A549 (cell line): ENCODE measurements at places on chromosomes 16 and 17.

- DNase-seq, result peak; percentile 85
These were observed 3.4 kb downstream of the SGCA start for GRCh38 chr17:50169121-50169764.

DNA sequence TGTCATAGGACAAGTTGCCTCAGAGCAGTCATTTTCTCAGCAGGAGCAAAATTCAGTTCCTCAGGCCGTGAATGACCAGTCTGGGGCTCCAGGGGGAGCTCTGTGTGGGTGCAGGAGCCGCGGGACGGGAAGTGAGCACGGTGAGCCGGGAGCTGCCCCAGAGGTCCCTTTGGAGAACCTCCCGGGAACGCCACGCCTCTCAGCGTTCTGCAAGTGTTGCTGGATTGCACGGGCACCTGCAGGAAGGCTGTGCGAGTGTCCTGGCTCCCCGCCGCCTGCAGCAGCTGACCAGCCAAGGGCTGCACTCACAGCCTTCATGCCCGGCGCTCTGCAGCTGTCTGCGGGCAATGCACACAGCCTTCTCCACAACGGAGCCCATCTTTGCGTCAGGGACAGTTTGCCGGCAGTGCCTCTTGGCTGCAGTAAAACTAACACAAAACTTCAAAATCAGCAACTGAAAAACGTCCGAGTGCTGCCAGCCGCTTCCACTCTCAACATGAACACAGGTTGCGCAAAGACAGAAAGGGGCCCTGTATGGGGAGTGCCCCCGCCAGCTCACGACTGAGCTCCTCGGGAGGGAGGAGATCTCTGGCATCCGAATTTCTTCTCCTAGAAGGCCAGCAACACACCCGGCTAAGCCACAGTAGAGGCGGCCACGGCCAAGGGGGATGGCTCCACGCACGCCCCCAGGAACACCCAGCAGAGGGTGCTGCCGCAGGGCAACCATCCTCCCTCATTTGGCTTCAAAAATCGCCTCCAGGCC is 16.0 kb downstream of the NDUFAF8 start:
- DNase-seq, result peak; percentile 77

- no peak for DNase-seq
These were observed 4.5 kb downstream of the PRKAR1A start for GRCh38 chr17:68516732-68517131.

- DNase-seq, result no peak
These were observed 309.8 kb upstream of the N4BP1 start for GRCh38 chr16:48919791-48920190.

DNA sequence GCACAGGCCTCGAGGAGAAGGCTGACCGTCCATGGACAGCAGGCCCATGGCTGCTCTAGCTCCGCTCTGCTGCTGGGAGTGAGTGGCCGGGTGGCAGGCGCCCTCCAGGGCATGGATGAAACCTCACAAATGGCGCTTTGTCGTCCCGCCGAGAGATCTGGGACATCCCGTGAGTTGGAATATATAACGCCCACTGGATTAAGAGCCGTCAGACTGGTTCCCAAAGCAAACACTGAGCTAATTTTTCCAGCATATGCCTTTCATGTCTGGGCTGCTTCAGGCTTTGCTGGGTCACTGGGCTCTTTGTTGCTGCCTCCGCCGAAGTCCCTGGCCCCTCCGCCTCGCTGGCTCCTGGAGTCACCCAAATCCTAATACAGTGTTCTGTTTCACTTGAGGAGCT is 266.3 kb downstream of the FOXL1 start:
- no peak for DNase-seq

GRCh38 chr17:65533056-65533745 is 28.2 kb downstream of the AXIN2 start:
- no peak for DNase-seq

DNA sequence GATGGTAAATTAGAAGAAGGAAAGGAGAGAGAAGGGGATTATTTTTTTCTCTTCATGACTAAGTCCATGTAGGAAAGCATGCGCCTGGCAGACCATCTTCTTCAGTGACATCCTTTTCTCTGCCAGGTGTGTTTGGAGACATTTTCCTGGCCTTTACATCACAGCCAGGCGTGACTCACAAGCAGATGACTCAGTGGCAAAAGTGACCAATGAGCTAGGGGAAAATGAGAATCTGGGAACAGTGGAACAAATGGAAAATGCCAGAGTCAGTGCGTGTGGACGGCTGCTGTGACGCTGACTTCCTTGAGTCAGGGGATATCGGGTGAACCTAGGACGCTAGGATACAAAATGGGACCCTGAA is 9.4 kb downstream of the KIAA0513 start:
- peak; percentile 49 for DNase-seq

DNA sequence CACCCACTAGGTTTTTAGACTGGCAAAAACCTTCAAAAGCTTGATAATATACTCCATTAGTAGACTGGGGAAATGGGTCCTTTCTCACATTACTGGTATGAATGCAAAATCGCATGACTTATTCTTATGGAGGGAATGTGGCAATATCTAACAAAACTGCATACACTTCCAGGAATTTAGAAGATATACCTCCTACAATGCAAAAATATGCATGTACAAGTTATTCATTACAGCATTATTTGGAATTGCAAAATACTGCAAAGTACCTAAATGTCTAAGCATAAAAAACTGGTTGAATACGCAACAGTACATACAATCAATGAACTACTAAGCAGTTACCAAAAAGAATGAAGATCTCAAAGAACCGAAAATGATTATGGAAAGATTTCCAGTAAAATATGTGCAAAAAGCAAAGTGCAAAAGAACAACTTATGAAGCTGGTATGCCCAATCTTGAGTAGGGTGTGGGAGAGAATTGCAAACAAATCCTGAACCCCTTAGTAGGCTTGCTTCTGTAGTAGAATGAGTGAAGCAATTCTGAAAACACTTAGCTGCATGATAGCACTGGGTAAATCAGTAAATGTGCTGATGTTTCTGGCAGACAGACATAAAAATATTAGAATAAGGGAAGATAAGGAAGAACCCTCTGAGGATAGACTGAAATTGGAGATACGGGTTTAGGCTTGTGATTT is 180.1 kb downstream of the PARN start:
- DNase-seq, result peak; percentile 80

- DNase-seq, result no peak
These were observed 7.7 kb downstream of the AKTIP start for GRCh38 chr16:53495325-53495724.

GRCh38 chr17:5249615-5250014 is 15.0 kb upstream of the SCIMP start:
- peak; percentile 83 for DNase-seq

- DNase-seq, result no peak
These were observed 28.4 kb upstream of the ZFHX3 start for GRCh38 chr16:73076324-73076810.

GRCh38 chr16:83116274-83116892 is 489.6 kb downstream of the CDH13 start:
- no peak for DNase-seq

DNA sequence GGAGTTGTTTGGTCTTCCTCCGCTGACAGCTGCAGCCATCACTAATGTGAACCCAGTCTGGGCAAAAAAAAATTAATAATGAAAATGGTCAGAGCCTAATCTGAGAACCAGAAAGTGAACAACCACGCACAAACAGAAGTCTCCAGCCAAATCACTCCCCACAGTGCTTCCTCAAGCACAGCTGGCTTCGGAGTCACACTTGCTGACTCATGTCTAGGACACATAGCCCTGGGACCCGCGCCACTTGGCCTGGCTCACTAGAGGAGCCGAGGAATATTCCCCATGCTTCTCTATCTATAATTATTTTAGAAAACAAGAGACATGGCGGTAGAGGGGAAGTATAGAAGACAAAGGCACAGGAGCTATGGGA is 109.1 kb downstream of the ZFHX3 start:
- DNase-seq, result peak; percentile 51

GRCh38 chr17:4566785-4567184 is 6.4 kb upstream of the GGT6 start:
- peak; percentile 94 for DNase-seq

DNA sequence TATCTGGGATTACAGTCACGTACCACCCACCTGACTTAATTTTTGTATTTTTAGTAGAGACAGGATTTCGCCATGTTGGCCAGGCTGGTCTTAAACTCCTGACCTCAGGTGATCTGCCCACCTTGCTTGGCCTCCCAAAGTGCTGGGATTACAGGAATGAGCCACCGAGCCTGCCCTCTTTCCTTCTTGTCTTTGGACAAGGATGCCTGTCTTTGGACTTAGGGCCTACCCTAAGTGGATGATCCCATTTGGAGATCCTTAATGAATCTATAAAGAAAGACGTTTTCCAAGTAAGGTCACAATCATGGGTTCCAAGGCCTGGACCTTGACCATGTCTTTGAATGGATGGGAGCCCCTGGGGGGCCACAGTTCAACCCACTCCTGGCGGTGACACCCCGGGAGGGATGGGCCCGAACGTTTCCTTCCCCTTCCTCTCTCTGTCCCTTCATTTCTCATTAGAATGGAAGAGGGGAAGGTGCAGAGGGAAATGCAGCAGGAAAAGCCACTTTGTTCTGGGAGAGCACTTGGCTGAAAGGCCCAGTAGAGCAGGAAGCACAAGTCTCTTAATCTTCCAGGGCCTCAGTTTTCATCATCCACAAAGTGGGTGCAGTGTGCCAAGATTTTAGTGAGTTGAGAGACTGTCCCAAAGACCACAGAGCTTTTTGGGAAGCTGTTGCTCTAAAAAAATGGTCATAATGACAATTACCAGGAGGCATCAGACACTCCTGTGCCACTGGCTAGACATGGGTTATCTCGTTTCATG is 353.3 kb downstream of the SEC14L1 start:
- DNase-seq, result no peak

DNA sequence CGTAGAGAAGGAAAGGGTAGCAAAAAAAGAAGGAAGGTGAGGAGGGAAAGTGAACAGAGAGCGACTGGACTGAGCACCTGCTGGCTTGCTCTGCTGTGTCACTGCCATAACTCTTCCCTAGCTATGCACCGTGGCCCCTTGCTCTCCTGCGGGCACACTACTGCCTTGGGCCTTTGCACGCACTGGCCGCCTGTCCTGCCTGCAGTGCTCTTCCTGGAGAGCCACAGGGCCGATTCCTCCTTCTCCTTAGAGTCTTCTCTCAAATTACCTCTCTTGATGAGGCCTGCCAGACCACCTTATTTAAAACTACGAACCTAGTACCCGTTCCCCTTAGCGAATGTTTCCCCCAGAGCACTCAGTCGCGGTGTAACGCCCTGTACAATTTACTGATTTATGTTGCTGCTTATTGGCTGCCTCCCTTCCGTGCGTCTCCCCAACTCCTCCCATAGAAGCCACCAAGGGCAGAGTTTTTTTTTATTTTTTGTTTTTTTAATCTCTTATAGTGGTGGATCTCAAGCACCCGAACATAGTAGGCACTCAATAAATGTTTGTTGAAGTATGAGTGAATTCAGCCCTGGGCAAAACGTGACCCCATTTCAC is 70.3 kb downstream of the RAI1 start:
- no peak for DNase-seq

DNA sequence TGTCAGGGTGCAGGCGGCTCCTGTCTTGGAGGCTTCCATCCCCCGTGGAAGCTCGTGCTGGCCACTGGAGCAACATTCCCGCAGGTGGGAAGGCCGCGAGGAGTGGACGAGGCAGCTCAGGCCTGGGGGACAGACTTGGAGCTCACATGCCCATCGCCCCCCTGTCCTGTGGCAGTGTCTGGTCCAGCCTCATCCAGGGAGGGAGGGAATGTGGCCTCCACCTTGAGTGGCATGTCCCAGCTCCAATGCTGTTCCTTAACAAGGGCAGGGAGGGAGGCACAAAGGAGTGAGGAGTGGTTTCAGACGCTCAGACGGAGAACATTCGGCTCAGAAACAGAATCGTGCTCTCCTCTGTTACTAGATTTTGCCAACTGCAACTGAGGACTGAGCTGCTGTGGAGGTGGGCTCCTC is 159.4 kb upstream of the CHMP6 start:
- DNase-seq, result peak; percentile 55

DNA sequence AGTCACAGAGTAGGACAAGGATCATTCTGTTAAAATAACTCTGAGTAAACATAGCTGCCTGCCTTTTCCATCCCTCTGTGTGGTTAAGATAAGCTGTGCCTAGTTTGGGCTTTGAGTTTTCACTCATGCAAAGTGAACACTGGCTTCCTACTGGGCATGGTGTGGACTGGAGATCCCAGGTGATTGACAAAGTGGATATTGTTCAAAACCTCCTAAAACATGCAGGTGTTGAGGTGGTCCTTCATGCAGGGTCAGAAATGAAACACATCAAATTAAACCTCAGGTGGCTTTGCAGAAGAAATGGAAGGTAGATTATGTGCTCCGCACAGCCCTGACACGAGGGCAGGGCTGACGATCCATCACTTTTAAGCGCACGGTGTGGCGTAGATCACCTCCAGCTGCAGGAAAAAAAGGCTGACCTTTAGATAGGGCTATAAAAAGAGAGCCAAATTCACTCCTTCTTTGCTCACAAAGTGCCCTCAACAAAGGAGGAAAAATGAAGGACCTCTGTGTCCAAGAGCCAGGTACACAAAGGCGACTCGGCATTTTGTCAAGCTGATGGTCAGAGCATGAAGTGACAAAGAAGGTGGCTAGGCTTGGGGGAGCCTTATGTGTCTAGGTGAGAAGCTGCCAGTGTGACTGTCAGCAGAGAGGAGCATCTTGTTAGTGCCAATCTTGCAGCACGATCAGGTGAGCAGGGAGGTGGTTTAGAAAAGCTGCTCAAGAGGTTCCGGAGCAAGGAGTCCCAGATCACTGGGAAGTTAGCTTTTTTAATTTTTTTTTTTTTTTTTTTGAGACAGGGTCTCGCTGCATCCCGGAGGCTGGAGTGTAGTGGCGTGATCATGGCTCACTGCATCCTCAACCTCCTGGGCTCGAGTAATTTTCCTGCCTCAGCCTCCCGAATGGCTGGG is 19.9 kb upstream of the ITPRIPL2 start:
- DNase-seq, result no peak

- no peak for DNase-seq
These were observed 17.3 kb downstream of the UTS2R start for GRCh38 chr17:82388922-82389283.

DNA sequence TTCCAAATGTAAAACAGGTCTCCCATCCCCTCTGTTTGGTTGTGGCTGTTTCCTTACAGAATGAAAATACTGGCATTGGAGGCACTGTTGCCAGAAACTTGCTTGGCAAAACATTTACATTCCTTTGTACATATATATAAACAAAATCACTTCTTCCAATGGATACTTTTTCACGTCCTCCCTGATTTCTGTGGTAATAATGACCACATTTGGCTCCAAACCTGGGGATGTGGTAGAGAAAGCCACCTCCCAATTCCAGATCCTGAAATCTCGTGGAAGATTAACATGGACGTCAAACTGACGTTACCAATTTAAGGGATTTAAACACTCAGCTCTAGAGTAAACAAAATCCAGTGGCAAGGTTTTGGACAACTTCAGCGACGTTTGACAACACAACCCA is 370.8 kb upstream of the ZFHX3 start:
- DNase-seq, result no peak

- peak; percentile 52 for DNase-seq
These were observed 31.4 kb downstream of the ACTG1 start for GRCh38 chr17:81481073-81481799.

DNA sequence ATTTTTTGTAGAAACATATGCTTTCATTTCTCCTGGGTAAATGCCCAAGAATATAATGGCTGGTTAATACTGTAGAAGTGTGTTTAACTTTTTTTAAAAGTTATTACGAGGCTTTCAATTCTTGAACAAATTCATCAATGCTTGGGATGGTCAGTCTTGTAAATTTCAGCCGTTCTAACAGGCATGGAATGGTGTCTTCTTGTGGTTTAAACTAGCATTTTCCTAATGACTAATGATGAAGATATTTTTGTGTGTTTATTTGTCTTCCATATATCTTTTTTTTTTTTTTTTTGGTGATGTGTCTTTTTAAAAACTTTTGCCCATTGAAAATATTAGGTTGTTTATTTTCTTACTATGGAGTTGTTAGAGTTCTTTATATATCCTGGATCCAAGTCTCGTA is 67.1 kb downstream of the MGAT5B start:
- no peak for DNase-seq
